D341Med (cell line): ENCODE measurements at places on chromosomes 13 and 19.
A peak's percentile ranks its signal among the peaks of the same experiment; 100 is the strongest.

DNA sequence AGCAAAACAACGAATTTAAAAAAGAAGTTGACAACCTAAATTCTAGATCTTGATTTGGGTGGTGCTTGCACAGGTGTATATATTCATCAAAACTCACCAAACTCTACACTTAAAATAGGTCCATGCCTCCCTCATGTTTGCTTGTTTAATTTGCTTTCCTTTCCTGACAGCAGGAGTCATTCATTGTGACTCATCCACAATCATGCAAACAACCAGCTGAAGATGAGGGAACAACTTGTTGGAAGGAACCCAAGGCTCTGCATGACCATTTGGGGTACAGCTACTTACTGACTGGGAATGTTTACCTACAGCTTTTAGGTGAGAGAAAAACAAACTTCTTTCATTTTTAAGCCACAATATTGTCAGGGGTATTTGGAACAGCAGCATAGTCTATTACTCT, 96.6 kb downstream of the RXFP2 start:
- no peak for DNase-seq

DNA sequence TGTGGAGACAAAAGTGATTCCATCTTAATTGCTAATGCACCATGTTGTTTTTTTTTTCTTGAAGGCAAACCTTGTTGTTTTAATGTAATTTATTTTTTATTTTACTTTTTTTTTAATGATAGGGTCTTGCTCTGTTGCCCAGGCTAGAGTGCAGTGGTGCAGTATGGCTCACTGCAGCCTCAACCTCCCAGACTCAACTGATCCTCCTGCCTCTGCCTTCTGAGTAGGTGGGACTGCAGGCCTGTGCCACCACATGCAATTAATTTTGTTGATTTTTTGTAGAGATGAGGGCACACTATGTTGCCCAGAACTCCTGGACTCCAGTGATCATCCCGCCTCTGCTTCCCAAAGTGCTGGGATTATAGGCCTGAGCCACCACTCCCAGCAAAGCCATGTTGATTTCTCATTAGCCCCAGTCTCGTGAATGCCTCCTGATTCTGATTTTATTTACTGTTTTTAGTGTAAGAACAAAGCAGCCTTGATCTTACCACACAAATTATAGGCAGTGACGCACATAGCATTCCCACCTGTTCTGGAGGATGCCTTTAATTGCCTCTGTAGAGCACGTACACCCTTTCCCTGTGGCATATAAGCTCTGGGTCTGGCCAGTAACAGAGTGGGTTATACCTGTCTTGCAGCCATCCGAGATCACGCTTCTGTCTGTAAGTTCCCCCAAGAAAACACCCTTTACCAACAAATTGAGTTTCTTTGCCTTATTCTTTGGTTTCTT, 150.4 kb downstream of the GGACT start:
- no peak for DNase-seq

- DNase-seq, result no peak
Observed at GRCh38 chr13:48644951-48645350, 8.8 kb upstream of the CYSLTR2 start.

DNA sequence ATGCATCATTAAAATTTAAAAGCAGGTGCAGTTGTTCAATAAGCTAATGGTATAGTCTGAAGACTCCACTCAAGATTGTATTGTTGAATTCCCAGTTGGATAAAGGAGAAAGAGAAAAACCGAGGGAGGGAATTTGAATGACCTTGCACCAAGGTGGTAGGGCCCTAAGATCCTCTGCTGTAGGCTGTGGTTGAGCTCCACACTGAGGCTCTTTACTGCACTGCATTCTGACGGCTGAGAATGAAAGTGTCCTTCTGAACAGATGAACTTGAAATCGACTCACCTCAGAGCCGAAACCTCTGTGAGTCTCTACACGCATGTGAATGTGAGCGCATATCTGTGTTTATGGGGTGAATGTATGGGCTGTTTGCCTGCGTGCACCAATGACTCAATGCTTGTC, 388.9 kb upstream of the DACH1 start:
- DNase-seq, result peak; percentile 66

DNA sequence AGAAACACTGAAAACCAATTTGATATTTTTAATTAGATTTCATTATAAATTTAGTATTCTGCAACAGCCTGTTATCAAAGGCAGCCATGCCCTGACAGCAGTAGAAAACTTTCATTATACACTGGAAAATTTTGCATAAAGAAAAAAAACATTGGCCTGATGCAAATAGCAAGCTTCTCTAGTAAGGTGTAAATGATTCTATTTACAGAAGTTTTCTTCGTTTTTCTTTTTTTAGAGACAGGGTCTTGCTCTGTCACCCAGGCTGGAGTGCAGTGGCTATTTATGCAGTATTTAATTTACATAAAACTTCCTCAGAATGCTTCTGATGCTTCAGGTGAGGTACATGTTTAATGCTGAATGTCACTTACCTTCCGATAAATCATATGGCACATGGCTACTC, 67.0 kb downstream of the ABCC4 start:
- no peak for DNase-seq

GRCh38 chr13:44930280-44930679, 59.0 kb downstream of the NUFIP1 start:
- no peak for DNase-seq

- no peak for DNase-seq
Observed at GRCh38 chr13:64158908-64159307, 2743.3 kb upstream of the PCDH20 start.

- peak; percentile 84 for DNase-seq
Observed at GRCh38 chr19:12676384-12676792, 5.3 kb downstream of the DHPS start.

DNA sequence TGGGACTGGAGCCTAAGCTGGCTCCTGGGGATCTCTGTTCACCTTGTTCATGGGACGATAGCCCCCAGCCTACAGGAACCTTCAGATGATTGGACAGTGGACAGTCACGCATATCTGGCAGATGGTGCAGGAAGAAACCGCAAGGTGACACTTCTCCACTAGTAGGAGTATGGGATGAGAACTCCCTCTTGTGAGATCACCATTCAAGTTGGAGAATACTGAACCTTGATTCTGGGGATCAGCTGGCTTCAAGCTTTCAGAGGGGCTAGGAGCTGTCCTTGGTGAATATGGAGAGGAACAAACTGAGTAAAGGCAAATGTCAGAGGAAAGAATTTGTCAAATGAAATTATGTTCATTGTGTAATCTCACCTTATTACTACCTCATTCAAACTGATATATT, 204.5 kb downstream of the PDS5B start:
- no peak for DNase-seq

- no peak for DNase-seq
Observed at GRCh38 chr13:30442926-30443325, 20.6 kb downstream of the UBE2L5 start.

DNA sequence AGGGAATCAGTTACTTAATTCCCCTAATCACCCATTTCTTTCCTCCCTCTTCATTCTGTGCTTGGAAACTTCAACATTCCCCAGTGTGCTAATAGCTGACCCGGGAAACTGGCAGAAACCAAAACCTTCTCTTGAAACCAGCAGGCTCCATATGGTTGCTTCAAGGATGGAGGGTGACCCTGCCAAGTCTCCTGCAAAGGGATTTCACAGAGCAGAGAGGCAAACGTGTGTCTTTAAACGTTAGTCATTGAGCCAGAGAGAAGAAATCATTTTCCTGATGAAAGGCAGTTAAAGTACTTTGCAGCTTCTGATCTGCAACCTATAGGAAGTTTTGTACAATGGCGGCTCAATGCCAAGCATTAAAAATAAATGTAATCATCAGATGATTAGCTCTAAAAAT, 220.9 kb downstream of the POU4F1 start:
- DNase-seq, result no peak

- DNase-seq, result peak; percentile 35
Observed at GRCh38 chr13:31797154-31797775, 57.9 kb downstream of the RXFP2 start.

DNA sequence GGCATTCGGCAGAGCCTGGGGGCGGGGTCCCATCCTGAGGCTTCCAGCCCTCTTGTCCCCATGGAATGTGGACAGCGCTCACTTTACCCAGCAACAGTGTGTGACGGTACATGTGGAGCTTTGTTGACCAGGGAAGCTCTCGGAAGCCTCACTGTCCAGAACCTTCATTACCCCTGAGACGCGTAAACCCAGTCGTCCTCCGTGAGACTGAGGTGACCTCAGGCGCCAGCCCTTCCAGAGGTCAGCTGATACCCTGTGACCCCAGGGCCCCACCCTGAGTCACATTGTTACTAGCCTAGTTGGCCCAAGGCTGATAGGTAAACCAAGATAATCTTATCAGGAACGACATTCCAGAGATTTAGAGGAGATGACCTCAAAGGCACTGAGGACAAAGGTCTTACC, 10.2 kb upstream of the TMEM160 start:
- DNase-seq, result no peak

GRCh38 chr19:5165697-5166019, 175.0 kb downstream of the PTPRS start:
- no peak for DNase-seq

- DNase-seq, result no peak
Observed at GRCh38 chr13:23505007-23505406, 65.2 kb upstream of the TNFRSF19 start.

DNA sequence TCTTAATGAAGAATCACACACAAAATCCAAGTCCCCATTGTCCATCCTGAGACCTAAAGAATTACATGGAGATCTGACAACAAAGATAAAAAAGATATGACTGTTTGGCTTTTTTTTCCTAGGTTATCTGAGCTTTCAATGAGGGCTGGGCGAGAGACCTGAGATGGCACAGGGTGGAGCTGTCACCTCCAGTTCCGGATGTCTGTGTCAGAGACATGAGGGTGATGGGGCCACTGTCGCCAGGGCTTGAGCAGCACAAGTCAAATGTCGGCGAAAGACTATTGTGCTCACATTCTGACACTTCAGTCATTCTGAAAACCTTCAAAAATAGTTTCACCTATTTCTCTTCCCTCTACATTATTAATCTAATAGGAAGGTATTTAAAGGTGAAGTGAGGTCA, 65.7 kb downstream of the SLC7A1 start:
- no peak for DNase-seq

GRCh38 chr13:94692030-94692429, 20.3 kb downstream of the SOX21 start:
- no peak for DNase-seq

- DNase-seq, result peak; percentile 88
Observed at GRCh38 chr19:5091018-5091683, 122.2 kb downstream of the KDM4B start.

DNA sequence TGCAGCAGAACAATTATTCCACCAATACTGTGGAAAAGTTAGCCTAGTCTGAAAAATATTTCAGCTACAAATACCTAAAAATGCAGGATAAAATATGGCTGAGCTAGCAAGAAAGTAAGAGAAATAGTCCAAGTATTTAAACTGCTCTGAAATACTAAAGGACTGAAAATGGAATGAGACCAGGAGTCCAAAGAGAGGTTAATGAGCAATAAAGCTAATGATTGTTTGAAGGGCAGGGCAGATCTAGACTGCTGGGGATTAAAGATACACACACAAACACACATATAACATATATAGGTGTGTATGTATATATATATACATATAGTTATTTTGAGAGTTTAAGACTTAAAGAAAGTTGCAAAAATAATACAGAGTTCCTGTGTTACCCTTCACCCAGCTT, 2.6 kb upstream of the CDADC1 start:
- DNase-seq, result no peak

DNA sequence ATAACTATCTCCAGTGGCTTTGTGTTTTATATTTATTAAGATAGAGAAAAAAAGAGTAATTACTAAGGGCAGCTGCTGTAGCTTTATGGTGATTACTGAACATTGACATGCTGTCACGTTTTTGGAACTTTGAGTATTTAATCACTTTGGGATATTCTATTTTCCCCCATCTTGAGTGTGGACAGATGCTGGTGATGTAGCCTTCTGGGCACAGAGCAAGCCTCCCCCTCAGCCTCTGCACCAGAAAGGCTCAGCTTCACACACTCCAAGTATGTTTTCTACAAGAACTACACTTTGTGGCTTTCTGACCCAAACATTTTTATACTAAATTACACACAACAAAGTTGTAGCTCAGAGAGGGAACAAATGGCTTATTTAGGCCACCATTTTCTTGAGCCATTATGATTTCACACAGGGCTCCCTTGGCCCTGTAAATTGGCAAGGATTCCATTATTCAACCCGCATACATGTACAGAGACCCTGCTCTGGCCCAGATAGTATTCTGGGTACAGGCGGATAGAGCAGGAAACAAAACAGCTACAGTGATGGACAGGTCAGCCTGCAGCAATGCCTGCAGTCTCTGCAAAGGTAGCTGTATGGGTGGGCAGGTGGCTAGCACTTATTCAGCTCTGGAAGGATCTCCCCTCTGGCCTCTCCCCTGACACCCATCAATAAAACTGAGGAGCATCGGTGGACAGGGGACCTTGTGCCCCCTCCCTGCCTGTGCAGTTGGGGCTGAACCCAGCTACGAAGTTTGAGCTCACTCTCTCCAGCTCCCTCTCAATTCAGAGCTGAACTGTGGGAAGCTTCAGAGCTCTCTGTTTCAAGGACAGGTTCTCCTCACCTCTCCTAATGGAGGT, 1.3 kb downstream of the ALOX5AP start:
- DNase-seq, result no peak
